ENCODE measurements at places on chromosomes 4 and X.

DNA sequence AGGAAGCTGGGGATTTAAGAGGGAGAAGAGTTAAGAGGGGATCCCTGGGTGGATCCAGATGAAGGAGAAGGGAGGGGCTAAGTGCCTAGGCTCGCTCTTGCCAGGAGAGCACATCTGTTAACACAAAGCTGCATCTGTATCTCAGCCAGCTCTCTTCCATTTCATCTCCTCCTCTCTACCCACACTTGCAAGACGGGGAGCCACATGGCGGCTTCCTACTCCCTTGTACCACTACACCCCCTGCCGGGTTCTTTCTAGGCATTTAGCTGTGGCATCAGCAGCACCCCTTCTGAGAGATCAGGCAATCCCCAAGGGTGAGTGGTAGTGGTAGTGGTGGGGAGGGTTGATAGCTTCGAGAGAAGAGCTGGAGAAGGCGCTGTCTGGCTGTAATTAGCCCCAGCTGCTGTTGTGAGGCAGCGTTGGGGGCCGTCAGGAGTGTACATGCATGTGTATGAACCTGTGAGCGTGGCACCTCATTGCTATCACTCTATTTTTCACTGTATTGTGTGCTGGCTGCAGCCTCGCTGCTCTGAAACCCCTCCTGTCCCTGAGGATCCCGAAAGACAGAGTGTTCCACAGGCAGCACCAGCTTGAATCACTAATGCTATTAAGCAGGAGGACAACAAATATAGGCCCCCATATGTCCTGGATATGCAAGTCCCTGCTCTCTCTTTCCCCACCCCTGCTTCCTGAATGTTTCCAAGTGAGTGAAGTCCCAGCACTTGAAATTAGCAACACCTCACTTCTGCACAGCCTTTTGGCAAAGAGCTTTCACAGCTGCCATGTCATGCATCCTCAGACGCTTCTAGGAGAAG, 73.7 kb downstream of the RTL9 start:
- DNase-seq: no peak

DNA sequence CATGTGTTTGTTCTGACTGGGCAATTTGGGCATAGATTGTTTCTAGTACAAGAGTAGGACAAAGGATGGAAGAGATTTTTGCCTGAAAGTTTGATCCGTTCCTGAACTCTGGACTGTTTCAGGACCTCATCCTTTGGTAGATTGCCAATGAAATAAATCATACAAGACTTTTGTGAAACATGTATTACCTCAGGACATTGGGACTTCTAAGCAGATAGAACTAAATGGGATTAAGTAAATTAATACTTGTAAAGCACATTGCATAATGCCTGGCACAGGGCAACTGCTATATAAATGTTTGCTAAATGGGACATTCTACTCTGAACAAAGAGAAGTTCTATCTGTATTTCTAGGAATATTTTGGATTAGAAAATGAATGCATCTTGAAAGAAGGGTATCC, 164.8 kb upstream of the RPS6KA3 start:
- DNase-seq: no peak

DNA sequence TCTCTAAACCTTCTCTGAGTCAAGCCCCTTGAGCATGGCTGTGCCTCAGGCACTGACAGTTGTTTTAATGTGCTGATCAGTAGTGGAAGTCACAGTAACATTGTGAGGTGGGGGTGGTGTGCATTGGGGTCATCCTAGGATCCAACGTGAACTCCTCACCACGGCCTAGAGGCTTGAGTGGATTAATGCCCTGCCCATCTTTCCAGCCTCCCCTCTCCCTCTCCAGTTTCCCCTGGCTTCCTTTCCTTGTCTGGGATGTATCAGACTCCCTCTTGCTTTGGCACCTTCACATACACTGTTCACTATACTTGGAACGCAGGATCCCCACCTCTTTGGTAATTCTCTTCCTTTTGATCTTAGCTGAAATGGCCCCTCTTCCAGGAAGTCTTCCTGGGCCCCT, 13.3 kb upstream of the PJA1 start:
- DNase-seq: no peak

DNA sequence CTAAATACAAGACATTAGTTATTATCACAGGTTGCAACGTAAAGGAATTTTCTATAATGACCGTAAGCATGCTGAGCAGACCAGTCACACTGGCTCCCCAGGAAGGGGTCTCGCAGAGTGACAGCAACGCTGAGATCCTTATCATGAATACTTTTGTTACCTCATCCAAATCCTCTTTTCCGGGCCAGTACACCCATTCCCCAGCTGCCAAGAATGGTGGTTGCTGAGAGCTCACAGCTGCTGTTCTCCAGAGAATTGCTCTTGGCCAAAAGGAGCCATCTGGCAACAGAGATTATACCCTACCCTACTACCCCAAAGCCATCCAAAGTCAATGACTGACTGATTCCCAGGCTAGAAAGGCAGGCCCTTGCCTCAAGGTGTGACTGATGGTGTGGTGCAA, 91.6 kb downstream of the FUNDC1 start:
- DNase-seq: no peak

DNA sequence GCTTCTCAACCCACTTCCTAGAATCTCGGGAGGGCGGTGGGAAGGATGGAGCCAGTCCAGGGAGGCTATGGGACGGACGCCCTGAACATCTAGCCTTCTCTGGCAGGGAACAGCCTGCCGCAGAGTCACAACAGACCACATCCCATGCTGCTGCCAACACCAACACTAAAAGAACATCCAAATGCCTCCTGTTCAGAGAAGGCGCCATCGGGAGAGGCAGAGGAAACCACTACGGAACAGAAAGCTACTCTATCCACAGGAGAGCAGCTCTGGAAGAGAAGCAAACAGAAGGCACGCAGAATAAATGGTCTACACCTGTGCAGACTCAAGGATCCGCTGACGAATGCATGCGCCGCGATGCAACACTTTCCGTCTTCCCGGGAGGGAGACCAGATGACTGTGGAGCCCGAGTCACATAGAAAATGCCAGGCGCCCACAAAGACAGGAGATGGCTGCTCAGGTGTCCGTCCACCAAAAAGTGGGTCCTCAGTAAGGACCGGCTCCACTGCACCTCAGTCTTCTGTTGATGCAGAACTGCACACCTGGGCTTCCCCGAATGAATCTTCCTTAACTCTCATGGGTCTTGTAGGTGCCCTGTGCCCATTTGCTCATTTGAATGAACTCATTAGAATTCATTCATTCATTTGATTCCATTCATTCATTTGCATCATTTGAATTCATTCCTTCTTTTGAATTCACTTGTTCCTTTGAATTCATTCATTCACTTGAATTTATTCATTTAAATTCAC, 217.5 kb downstream of the DHRSX start:
- DNase-seq: no peak

- DNase-seq: no peak
These were observed 11.2 kb upstream of the TFDP3 start for GRCh38 chrX:133229361-133229760.

- no peak for DNase-seq
These were observed 83.8 kb downstream of the FAM53A start for GRCh38 chr4:1600211-1600780.

GRCh38 chr4:145734031-145734430, 54.1 kb downstream of the C4orf51 start:
- no peak for DNase-seq

GRCh38 chr4:164212134-164212533, 541.8 kb upstream of the SMIM31 start:
- DNase-seq: no peak

DNA sequence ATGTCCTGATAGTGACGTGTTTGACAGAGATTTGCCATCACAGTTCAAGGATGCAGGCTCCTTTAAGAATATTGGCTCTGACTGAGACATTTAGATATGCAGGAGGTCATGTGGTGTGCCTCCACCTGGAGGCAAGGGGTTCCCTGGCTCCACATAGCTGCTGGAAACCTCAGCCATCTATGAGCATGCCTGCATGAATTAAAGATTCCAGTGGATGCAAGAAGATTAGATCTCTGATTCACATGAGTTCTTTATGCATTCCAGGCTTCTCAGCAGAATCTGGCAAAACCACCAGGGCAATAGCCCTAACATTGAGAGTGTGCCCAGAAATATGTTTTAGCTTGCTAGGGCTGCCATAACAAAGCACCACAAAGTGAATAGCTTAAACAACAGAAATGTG, 298.5 kb upstream of the AADAT start:
- DNase-seq: no peak

- DNase-seq: no peak
These were observed 18.4 kb downstream of the SLC38A5 start for GRCh38 chrX:48451708-48452107.

DNA sequence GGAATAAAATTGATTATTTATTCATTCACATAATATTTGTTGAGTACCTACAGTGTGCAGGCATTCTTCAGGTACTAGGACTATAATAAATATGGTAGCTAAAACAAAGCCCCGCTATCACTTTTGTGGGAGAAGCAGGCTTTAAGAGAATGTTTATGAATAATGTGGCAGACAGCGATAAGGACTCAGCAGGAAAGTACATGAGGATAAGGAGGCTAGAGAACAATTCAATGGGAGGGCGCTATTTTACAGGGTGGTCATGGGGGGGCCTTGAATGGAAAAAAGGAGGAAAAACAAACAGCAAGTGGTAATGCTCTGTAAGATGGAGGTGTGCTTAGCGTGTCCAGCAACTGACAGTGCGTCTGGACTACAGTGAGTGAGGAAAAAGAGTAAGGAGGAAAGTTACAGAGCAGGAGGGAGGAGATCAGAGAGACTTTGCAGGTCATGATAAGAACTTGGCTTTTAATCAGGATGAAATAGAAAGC, 264.2 kb upstream of the ETNPPL start:
- no peak for DNase-seq

DNA sequence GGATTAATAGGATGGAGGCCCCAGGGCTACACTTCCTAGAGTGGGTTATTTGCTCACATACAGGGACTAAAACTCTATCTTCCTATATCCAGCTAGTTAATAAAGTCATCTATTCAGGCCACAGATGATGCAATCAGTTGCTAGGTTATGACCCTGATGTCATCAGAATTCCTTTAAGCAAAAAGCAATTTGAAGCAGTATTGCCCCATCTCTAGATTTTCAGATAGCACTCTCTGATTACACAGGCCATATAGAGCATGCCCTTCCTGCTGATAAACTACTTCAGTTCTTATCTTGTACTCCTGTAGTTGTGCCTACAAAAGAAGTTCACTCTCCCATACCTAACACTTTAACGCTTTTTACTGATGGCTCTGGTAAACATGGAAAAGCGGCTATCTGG, 84.8 kb downstream of the TMEM144 start:
- DNase-seq: no peak

DNA sequence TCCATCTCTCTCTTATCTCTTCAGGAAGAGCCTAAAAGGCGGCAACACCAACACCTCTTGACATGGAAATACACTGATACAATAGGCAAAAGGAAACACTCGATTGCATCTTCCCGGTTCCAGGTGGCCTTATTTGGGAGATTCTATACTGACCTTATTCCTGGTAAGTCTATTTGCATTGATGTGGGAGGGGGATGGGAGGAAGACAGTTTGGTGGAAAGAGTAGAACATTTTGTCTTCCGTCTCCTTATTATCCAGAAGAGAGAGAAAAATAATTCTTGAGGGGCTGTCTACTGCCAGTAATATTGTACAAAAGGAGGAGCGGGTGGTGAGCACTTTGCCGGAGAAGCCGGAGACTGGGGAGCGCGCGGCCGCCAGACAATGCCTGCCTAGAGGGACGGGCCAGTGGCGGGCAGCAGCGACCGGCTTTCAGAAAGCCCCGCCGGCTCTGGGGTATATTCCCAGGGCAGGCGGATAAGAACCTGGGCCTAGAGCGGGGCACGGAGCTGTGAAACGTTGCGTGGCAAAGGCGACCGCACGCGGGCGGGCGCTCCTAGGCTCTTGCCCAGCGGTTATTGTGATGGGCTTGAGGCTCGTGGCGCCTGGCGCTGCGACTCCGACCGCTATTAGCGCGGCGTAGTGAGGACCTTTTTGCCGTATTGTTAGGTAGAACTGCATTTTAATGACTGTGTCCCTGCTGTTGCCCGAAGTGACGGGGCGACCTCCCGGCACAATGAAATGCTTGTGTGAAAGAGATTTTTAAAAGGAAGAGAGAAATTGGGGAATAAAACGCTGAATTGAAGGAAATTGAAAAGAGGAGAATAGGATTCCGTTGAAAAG, 518 bp downstream of the PRDM8 start:
- no peak for DNase-seq

DNA sequence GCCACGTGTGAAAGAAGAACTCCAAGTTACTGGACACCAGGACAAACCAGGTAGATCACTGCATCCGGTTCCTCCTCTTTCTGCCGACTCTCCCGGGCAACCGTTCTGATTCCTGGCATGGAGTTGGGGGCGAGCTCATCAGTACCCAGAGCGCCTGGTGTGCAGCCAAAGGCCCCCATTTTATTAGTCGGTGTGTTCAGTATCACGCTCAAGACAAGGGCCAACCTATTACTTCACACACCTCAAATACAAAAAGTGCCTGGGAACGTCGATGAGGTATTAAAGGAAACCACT, 2.8 kb upstream of the CTBP1 start:
- DNase-seq: no peak

DNA sequence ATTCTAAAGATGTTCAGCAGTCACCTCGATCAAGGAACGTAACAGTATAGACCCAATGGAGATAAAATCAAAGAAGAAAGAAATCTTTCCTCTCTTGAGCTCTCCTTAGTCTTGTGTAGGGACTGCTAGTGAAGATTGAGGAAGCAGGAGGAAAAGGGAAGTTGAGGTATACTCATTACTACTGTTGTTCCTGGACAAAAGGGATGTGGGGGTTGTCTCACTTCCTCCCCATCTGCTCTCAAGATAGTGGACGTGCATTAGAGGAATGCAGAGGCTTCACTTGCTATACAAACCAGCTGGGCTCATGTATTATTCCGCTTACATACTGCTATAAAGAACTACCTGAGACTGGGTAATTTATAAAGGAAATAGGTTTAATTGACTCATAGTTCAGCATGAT, 208.9 kb upstream of the ARHGEF9 start:
- no peak for DNase-seq

DNA sequence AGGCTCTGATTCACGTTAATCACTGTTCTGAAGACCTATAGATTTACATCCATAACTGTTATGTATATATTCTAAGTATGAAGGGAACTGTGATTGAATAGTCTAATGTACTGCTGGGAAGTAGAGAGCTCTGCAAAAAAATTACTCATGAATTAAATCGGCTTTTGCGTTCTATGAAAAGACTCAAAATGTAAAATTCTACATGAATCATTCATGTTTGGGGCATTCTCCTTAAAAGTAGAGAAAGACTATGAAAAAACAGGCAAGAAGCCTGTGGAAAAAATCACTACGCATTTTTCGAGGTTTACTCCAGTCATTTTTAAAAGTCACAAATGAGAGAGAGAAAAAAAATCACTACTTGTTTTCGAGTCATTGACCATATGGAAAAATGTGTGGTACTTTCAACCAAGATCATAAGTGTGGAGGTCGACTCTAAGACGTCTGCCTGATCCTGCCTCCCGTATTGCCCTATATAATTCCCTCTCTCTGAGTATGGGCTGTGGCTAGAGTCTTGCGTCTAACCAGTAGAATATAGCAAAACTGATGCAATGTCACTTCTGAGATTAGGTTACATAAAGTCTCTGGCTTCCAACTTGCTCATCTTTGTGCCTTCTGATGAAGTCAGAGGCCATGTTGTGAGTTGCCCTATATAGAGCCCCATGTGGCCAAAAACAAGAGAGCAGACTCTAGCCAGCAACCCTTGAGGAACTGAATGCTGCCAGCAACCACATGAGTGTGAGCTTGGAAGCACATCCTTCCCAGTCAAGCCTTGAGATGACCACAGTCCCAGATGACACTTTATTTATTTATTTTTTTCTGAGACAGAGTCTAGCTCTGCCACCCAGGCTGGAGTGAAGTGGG, 32.1 kb upstream of the VEGFD start:
- DNase-seq: no peak

- no peak for DNase-seq
These were observed 24.2 kb upstream of the F9 start for GRCh38 chrX:139506333-139506732.

GRCh38 chr4:138010639-138011038, 231.5 kb downstream of the SLC7A11 start:
- no peak for DNase-seq
